ENCODE measurements at places on chromosomes 7 and 10.

GRCh38 chr7:134328900-134329299, 12.2 kb upstream of the SLC35B4 start:
- no peak for DNase-seq

- DNase-seq = no peak
Observed at GRCh38 chr10:97572214-97572989, at the start of gene ANKRD2. Gene ANKRD2, plus strand, starts transcription at chr10:97572779. Its CDS starts 10 bp downstream, at chr10:97572789.

- DNase-seq = no peak
Observed at GRCh38 chr7:50348469-50349162, 44.1 kb downstream of the IKZF1 start.

- no peak for DNase-seq
Observed at GRCh38 chr7:108839076-108839475, 269.4 kb downstream of the DNAJB9 start.
